SJCRH30 (cell line): ENCODE measurements at places on chromosomes 12 and 14.
A peak's percentile ranks its signal among the peaks of the same experiment; 100 is the strongest.

DNA sequence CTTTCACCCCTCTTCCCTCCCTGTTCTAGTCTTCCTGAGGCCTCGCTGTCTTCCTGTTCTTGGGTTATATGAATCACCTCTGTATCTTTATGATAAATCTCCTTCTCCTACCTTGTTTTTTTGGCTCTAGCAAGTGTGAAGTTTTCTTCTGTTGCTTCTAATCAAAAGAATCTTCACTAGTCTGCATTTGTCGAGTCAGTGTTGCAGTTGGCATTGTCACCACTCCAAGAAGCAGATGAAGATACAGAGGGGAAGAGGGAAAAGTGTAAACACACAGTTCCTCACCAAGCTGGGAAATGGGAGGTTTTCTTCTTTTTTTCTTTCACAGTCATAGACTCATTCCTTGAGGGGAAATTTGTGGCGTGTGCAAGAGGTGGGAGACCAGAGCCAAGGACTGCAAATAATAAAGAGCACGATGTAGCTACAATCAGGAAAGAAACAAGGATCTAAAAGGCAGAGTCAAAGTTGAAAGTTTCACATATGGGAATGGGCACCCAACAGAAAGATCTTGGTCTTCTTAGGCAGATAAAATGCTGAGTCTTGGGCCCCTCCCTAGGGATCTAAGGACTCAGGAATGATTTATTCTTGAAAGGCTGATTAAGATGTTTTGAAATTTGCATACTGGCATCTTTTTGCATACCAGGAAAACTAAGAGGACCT, 22.2 kb upstream of the PRICKLE1 start:
- DNase-seq = no peak

GRCh38 chr14:89814126-89814525, 140.4 kb downstream of the EFCAB11 start:
- DNase-seq = no peak

DNA sequence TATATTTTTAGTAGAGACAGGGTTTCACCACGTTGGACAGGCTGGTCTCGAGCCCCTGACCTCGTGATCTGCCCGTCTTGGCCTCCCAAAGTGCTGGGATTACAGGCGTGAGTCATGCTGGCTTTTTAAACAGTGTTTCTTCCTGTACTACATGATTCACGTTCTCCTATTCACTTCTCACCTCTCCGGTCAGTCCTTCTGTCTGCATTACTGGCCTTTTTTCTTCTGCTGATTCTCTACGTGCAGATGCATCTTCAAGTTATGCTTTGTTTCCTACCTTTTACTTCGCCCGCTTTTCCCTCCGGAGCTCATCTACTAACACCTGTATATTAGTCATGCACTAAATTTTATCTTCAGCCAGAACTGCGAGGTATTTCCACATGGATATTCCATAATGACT, 296.2 kb upstream of the FLRT2 start:
- no peak for DNase-seq

DNA sequence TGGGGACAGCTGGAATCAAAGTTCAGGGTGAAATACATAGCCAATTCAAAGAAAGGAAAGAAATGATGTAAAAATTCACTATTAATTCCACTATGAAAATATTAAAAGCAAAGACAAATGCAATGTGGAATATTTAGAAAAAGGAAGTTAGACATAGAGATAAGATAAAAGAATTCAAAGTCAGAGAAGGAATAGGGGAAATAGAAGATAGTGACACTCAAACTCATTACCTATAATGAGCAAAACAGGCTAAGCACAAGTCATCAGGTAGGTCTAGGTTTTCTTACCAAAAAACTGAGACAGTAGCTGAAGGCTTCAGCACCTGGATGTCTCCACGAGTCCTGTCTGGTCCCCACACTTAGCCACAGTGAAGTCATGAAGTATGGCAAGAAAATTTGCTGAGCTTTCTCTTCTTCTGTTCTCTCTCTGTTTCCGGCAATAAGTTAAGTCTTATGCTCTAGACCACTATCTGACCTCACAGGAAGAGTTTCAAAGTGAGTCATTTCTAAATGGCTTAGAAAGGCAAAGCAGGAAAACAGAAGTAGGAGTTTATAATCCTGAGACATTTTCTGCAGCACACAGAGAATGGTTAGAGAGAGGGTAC, at the start of gene C3AR1:
Gene C3AR1, minus strand, starts transcription at position 369 of the 604 bp plus-strand sequence. CDS start 6,174 bp downstream, outside the sequence.
- DNase-seq = no peak

GRCh38 chr12:46367351-46368029, 5.1 kb downstream of the SLC38A2 start:
- DNase-seq = peak; percentile 34

DNA sequence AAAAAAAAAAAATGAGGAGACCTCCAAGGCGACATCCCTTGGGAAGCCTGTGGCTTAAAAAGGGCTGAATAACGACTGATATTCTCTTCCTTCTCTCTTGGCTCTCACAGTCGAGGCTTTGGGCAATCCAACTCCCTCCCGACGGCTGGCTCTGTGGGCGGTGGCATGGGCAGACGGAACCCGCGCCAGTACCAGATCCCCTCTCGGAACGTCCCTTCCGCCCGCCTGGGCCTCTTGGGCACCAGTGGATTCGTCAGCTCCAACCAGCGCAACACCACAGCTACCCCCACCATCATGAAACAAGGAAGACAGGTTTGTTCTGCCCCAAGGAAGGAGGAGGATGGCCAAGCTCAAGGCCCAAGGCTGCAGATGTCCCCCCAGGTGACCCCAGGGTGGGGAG, 127.8 kb downstream of the GCH1 start:
- DNase-seq = no peak

- peak; percentile 97 for DNase-seq
Measured at GRCh38 chr12:14193639-14194038, 171.8 kb upstream of the ATF7IP start.

GRCh38 chr12:15605881-15606590, 183.2 kb downstream of the EPS8 start:
- DNase-seq = no peak

- DNase-seq = no peak
Measured at GRCh38 chr12:96824074-96824837, 82.8 kb upstream of the NEDD1 start.

DNA sequence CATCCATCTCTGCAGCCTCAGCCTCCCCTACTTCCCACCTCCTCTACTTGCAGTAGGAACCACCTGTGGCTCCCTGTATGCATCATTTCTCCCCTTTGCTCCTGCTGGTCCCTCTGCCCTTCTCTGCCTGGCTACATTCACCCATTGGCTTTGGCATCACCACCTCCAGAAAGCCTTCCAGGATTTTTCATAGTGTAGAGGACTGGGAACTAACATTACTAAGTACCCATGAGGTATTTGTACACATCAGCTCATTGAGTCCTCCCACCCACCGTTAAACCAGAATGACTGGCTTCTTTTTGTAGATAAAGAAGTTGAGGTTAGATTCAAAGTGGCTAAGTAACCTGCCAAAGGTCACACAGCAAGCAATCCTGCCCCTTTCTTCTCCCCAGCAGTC, 17.1 kb downstream of the SYNE3 start:
- no peak for DNase-seq

DNA sequence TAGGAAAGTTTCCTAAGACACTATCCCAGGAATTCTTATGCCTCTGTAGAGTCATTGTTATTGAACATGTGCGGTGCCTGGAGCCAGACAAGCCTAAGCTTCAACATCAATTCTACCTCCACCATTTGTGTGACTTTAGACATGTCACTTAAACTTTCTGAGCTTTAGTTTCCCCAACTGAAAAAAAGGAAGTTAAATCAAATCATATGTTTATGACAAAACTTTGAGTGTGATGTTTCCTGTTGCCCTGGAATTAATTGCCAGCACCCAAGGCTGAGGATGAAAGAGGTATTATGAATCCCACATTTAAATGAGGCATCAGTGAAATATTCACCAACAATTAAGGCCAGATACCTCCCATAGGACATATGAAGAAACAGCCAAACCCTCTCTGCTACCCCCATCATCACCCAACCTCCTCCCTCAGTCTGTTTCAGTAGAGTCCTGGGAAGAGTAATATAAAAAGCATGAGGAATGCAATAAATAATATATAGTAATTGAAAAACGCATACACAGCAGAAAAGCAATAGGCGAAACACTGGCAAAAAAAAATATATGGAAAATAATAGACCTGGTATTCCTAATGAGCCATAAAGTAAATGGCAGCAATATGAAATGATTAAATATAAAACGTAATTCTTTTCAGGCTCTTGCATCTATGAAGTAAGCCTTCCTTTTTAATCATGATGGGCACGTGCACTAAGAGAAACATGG, 182.0 kb upstream of the DCN start:
- DNase-seq = no peak

DNA sequence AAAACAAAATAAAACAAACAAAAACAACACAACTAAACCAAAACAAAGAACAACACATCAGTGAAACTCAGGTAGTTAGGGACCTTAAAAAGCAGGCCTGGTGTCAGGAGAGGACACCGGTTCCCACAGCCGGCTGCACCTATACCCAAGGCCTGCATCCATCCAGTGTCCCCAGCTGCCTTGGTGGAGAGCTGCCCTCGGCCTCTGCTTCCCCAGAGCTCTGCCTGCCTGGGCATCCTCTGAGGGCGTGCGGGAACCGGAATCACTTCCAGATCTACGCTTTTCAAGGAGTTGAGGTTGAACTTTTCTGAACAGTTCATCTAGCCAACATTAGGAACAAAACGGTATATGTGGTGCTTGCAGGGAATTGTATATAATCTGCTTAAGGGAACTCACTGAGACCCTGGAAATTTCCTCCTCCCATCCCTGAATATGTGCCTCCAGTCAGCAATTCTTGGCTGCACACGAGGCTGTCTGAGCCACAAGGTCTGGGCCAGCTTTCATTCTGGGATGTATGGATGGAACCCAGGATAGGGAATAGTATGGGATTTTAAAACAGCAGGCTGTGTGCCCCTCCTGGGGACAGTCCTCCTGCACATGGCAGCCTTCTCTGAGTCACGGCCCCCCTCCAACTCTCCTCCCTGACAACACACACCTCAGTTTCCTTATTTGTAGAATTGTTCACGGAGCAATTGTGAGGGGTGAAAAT, 319.0 kb upstream of the RTL1 start:
- no peak for DNase-seq

- DNase-seq = no peak
Measured at GRCh38 chr14:105889666-105890473, 363.5 kb downstream of the TMEM121 start.

DNA sequence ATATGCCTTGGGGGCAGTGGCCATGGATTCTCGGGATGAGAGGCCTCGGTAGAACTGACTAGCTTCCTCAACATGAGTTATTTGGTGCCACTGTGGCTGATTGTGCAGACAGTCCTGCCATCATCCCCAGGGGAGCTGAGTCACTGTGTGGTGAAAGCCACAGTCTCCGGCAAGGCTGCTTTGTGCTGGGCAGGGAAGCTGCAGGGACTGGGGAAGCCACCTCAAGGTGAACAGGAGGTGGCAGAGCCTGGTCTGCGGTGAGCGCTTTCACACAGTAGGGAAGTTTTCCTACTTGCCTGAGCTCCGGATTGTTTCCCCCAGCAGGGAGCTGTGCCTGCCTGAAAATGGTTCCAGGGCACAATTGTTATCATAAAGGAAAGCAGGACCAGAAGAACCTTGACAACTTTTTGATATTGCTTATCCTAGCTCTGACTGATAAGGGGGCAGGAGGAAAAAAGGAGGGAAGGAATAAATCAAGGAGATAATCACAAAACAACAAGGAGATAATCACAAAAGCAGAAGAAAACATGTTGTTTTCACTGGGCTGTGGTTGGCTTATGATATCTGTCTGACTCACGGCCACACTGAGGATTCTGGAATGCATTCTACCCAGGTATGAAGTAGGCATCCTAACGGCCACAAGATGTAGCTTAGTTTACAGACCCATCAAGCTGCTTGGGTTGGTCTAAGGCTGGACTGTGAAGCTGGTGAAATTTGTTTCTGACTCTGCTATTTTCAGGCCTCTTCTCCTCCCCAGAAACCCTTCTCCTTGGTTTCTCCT, 32.2 kb upstream of the GNG2 start:
- DNase-seq = peak; percentile 19

GRCh38 chr12:6039894-6040601, 84.4 kb downstream of the VWF start:
- peak; percentile 67 for DNase-seq

GRCh38 chr12:88298761-88299242, 156.7 kb downstream of the TMTC3 start:
- no peak for DNase-seq

GRCh38 chr12:70784042-70784668, 136.4 kb downstream of the PTPRR start:
- no peak for DNase-seq

DNA sequence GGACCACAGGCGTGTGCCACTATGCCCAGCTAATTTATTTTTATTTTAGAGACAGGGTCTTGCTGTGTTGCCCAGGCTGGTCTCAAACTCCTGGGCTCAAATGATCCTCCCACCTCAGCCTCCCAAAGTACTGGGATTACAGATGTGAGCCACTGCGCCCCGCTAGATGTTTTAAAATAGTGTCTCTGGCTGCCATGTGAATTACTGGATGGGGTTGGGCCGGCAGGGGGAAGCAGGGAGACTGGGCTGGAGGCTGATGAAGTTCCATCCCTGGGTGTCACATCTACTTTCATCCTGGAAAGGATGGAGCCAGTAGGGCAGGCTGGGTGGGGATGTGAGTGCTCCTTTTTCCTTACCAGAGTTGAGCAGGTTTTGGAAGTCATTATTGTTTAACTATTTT, 46.1 kb downstream of the DNAH10 start:
- DNase-seq = peak; percentile 11

- peak; percentile 93 for DNase-seq
Measured at GRCh38 chr14:24135834-24136683, at the start of gene PSME1. Gene PSME1 (plus strand): TSS chr14:24136194. CDS start chr14:24136263, 69 bp downstream.

GRCh38 chr12:129208566-129208965, 355.3 kb downstream of the GLT1D1 start:
- no peak for DNase-seq

GRCh38 chr12:27331291-27331926, 1.2 kb upstream of the BMAL2 start:
- DNase-seq = peak; percentile 25

GRCh38 chr14:50920482-50921230, 23.6 kb downstream of the PYGL start:
- DNase-seq = peak; percentile 89

DNA sequence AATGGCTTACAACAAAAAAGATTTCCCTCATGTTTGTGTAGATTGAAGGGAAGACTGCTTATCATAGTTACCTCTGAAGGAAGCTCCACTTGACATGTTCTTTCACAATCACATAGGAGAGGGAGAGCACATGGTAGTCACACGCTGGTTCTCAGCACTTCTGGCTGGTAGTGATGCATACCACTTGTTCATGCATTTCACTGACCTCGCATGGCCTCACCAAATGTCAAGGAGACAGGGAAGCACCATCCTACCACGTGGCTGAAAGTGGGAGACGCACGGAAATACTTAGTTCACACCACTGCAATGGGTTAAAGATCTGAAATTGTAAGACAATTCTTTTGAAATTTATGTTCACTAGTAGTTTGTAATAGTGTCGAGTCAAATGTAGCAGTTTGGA, 74.0 kb downstream of the PDE3A start:
- DNase-seq = no peak
